ENCODE measurements at places on chromosomes 16 and 17. TPM values are rescaled to one million over a fixed set of nuclear protein-coding genes. Genes with fewer than 3 reads are reported as not detected.

GRCh38 chr17:63967953-63968352 is 4.8 kb downstream of the SCN4A start:
- no peak for DNase-seq

DNA sequence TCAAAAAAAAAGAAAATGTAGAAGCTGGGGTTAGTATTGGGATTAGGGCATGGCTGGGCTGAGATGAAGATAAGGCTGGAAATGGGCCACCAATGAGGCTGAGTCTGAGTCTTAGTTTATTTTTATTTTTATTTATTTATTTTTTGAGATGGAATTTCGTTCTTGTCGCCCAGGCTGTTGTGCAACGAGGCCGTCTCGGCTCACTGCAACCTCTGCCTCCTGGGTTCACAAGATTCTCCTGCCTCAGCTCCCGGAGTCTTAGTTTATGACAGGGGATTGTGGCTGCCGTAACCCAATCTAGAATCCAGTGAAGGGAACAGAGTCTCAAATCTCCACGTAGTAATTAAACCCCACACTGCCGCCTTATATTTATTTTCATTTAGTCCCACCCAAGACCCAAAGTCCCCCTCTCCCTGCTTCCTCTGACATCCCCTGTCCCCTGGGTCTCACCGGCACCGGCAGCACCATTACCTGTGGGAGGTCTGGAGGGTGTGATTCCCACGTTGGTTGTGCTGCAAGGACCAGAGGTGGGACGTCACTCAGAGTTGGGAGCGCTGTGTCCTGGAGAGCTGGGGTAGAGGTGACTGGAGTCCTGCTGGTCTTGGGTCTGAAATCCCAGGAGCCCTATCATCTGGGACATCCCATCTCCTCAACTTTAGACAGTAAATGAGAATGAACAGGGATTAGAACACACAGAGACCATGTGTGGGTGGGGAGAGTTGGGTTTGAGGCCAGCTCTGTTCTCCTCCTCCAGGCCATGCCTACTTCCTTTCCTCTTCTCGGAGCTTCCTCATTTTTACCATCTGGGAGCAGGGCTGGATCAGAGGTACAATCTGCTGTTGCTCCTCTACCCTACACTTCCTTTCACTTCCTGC is at the start of gene CLEC10A:
Gene CLEC10A, minus strand, starts transcription at position 671 of the 875 bp plus-strand sequence. CDS start 1,439 bp downstream, outside the sequence.
- no peak for DNase-seq

PHKB gene
- total RNA-seq = 36.8 TPM

GRCh38 chr16:55189224-55189623 is 134.8 kb upstream of the IRX6 start:
- no peak for DNase-seq

DNA sequence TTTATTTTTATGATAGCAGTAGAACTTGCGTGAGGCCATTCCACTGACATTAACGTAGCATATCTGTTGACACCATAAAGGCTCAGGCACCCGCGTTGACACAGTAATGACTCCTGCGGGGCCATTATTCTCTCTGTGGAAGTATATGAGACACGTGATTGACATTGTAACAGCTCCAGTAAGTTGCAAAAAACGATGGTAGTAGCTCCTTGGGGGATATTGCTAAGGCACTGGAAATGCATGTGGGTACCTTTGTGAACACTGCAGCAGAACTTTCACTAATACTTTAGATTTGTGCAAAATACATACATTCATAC is 918.8 kb upstream of the CDH8 start:
- no peak for DNase-seq

UBALD2 gene
- 318 TPM for total RNA-seq

DNA sequence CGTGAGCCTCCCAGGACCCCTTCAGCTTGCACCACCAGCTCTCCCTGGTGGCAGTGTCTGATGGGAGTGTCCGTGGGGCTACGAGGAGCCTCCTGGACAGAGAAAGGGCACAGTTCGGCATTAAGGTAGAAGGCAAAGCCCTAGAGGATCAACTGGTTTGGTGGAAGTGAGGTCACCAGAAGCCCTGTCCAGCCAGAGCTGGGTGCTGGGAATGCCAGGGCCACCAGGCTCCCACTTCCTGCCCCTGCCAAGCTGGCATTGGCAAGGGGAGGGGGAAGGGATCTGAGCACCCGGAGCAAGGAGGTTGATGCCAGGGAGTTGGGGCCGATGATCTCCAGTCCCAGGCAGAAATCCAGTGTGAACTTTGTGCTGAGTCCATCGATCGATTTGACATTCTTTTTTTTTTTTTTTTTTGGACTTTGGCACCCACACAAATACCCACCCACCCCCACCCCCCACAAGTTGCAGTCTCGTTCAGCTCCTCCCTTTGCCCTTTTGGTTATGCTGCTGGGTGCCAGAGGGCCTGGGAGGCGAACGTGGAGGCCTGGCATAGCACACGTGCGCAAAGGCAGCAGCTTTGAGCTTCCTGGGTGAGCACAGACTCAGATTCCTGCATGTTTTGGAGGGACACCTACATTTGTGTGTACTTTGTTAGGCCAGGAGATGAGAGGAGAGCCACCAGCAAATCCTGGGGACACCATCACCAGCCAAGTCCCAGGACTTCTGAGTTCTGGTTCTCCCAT is 2.1 kb downstream of the NHERF1 start:
- DNase-seq = no peak

DNA sequence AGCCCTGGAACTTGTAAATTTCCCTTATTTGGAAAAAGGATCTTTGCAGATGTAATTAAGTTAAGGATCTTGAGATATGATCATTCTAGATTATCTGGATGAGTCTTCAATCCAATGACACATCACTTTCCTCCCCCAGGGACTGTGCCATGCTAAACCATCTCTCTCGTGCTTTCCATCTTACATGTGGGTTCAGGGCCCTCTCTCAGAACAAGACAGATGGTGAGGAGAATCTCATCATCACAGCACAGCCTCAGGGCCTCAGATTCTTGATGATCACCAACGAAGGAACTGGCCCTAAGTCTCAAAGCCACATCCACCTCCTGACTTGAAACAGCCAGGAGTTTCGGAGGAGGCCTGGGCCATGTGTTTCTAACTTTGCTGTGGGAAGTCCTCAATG is 78.7 kb downstream of the LITAF start:
- no peak for DNase-seq

CCL7 gene
- total RNA-seq = not detected

- DNase-seq = no peak
Measured at GRCh38 chr17:78883089-78883532, 19.9 kb downstream of the CEP295NL start.

DNA sequence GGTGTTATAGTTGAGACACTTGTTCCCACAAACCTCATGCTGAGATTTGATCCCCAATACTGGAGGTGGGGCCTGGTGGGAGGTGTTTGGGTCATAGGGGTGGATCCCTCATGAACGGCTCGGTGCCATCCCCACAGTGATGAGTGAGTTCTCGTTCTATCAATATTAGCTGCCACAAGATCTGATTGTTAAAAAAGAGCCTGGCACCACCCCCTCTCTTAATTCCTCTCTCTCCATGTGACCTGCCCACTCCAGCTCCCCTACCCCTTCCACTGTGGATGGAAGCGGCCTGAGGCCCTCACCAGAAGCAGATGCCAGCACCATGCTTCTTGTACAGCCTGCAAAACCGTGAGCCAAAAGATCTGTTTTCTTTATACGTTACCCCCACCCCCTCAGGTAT is 31.2 kb downstream of the TRIM16 start:
- DNase-seq = no peak

DNA sequence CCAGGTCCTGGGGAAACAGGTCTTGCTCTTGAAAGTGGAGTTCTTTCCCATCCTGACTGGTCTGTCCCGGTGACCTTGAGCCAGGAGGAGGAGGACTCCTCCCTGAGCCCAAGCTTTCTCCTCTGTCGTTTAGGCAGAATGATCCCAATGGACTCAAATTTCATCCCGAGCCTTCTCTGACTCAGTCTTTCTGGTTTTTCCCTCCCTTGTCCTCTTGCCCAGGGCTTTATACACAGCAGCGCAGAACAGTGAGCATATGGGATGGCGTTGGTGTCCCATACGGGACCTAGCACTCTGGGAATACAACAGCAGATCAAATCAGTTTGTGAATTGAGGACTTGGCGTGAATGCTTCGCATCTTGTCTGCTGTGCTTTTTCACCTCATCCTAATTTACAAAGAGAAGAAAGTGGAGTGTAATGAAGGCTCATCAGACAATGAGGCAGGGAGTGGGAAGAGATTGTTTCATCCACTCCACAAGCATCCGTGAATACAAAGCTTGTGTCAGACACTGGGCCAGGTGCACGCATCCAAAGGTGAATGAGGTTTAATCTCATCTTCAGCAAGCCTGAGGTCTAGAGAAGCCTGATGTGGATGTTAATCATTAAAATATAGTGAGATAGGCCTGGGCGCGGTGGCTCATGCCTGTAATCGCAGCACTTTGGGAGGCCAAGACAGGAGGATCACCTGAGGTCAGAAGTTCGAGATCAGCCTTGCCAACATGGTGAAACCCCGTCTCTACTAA is 1.1 kb upstream of the XYLT1 start:
- no peak for DNase-seq

FBXW10B gene
- 0.82 TPM for total RNA-seq

DNA sequence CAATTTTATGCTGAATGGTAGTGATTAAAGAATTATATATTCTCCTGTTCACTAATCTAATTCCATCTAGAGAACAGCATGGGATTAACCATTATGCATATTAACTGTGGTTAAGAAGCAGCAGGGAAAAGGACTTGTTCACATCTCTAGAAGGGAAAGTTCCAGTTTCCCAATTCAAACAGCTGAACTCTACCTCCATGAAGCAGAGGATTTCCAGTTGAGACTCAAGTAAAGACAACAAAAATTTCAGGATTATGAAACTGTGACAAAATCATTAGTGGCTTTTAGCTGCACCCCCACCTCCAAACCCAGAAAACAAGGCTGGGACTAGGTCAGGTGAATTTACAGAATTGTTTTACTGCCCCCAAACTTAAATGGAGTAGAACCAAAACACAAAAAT is 73.6 kb downstream of the USP32 start:
- no peak for DNase-seq

DNA sequence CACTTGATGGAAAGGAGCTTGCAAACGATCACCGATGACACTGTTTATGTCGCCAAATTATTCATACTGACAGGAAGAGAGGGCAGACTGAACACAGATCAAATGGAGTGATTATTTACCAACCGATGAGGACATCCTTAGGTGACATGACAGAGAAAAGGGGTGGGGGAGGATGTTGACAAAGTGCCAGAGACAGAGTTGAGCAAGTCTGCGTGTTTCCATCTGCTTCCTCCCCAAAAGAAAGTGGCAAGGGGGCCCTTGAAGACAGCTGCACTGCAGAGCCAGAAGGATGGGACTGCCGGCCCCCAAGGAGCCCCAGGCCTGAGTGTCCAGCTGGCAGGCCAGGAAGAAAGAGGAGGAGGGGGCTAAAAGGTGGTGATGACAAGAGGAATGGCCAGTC is 191.0 kb upstream of the RPL38 start:
- DNase-seq = peak; percentile 62

ICAM2 gene
- total RNA-seq = 51.3 TPM

NHERF2 gene
- total RNA-seq = 1.4 TPM

DNA sequence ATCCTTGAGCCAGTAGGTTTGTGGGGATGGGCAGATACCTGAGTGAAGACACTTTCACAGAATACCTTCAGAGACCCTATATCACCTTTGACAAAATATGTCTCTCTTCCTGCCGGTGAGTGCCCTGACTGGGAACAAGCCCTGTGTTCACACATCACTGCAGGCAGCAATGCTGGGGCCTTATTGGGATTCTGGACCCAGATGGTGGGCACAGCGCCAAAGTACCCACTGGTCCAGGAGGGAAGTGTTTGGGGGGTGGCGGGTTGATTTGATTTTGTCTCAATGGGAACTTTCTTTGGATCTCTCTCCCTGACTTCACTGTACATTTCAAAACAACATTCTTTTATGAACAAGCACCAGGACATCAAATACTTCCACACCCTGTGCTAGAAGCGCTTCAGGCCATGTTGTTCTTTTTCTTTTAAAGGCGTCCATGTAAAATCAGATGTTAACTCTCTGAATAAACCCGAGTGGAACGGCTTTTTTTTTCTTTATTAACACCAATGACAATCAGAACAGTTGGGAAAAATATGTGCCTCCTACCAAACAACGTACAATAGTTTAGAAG is 62.4 kb upstream of the AKTIP start:
- DNase-seq = no peak

- no peak for DNase-seq
Measured at GRCh38 chr17:44581868-44582267, 24.6 kb downstream of the FZD2 start.

DNA sequence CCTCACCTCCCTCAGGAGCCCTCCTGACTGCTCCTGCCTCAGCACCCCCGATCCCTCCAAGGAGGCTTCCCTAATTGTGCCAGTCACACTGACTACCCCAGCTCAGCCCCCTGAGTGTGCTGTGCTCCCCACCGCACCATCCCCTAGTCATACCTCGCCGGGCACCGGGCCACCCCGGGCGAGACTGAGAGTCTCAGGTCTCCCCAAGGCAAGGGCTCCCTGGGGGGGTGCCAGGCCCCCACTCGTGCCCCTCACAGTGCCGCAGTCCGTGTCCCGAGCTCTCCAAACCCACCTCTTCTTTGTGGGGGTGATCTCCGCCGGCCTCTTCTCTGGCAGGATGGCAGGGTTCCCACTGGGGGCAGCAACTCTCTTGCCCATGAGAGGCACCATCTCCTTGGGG is 3.2 kb downstream of the TRPV3 start:
- no peak for DNase-seq

DNA sequence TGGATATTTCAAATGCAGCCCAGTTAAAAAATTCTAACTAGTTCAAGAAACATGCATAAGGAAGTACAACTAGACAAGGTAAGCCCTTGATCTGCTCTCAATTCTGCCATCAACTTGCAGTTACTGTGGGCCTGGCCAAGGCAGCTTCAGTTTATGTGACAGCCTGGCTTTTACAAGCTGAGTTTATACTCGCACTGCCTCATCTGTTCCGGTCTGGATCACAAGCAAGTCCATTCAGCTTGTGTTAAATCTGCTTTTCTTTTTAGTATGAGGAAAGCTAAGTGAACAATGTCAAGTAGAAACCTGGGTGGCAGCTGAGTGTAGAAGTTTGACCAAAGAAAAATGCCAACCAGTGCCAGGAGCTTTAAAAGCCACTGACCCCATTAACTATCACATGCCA is 76.6 kb upstream of the CORO6 start:
- DNase-seq = no peak

GNG13 gene
- total RNA-seq = not detected

DNA sequence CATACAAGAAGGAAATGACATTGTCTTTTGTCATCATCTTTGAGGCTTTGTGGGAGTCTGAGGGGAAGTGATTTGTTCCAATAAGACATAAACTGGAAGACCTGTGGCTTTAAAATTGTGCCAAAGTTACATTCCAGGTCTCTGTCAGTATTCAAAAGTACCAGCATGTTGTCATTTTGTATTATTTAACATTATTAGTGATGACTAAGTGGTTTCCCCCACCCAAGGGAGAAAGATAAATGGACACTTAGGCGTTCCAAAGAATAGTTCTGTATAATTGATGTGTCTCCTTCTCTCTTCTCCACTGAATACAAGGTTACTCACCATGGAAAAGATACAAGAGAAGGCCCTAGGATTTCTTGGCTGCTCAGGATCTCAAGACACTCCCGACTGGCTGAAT is 3.8 kb downstream of the CFAP97D1 start:
- DNase-seq = no peak

GRCh38 chr17:2400474-2400866 is 390 bp downstream of the MNT start:
- DNase-seq = peak; percentile 76

PIK3R6 gene
- 20.7 TPM for total RNA-seq

SCNN1B gene
- not detected for total RNA-seq
